ENCODE measurements at places on chromosomes 3 and 15. TPM values are rescaled to one million over a fixed set of nuclear protein-coding genes. Genes with fewer than 3 reads are reported as not detected.

- ATAC-seq: no peak
These were observed 311.4 kb downstream of the PDCD6IP start for GRCh38 chr3:34109846-34110245.

- no peak for ATAC-seq
These were observed 1.8 kb downstream of the MANF start for GRCh38 chr3:51386852-51387229.

DNA sequence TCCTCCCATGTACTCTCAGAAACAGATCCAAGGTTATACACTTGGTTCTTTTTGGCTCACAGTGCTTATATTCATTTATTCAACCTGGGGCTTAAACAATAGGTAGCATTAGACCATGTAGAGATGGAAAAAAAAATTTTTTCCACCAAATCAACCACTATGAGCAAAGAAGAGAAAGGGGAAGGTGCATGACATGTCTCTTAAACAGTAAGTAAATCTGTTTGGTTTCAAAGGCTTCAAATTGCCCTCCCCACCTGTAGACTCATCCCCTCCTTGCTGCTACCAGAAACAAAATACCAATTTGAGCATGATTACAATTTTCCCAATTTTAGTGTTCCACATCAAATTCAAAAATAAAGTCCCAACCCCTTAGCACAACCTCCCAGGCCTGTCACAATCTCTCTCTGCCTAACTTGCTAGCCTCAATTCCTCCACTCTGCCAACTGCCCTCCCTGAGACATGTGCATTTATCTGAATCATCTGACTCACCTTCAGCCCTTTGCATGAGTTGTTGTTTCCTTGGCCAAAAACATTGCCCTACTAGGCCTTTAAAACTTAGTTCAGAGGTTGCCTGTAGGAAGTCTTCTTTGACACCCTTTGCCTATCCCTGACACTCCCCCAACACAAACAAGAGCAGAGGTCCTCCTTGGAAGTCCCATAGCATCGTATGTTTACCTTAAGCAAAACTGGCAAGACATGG lies 30.3 kb upstream of the TSC22D2 start:
- peak; percentile 32 for ATAC-seq

DNA sequence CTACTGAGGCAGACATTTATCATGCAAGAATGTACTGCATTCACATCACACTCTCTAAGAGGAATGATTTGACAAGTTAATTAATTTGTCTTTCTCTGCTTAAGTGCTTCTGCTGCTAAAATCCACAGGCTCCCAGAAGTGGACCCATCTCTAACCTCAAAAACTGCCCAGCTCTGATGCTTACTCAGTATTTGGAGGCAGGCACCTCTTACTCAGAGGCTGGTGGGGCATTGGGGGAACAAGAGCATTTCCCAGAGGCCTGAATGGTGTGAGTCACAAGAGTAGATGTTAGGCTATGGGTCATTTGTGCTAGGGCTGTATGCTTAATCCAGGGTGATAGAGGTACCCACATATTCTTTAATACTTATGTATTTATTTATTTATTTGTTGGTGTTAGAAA lies 34.4 kb upstream of the HCN4 start:
- ATAC-seq: no peak

DNA sequence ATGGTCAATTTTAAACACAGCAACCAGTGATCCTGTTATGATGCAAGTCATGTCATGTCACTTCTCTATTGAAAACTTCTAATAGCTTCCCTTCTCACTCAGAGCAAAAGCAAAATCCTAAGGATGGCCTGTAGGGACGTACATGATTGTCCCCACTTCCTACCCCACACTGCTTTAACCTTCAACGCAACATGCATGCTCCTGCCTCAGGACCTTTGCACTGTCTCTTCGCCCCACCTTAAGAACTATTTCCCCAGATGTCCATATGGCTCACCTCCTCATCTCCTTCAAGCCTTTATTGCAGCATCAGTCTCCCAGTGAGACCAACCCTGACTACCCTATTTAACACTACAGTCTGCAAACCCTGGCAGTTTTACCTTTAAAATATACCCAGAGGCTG lies 214.1 kb upstream of the CHRM5 start:
- no peak for ATAC-seq

RLBP1 gene
- total RNA-seq: not detected

ISLR2 gene
- 130 TPM for total RNA-seq

- ATAC-seq: no peak
These were observed 141.6 kb upstream of the STT3B start for GRCh38 chr3:31391150-31391549.

MAGEL2 gene
- 5.9 TPM for total RNA-seq

FETUB gene
- total RNA-seq: not detected

DNA sequence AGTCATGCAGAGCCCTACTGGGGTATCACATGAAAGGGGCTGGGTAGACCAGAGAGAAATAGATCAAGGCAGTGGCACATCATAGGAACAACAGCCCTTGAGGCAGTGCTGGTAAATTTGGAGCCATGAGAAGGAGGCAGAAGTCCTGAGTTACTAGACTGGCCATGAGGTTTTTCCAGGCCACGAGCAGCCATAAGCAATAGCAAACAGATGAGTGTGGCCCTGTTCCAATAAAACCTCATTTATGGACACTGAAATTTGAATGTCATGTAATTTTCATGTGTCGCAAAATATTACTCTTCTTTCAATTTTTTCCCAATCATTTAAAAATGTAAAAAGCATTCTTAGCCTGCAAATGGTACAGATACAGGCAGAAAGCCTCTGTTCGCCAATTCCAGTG lies 28.1 kb upstream of the LRRN1 start:
- ATAC-seq: no peak

GRCh38 chr15:70463453-70463834 lies 299.9 kb downstream of the UACA start:
- no peak for ATAC-seq

DNA sequence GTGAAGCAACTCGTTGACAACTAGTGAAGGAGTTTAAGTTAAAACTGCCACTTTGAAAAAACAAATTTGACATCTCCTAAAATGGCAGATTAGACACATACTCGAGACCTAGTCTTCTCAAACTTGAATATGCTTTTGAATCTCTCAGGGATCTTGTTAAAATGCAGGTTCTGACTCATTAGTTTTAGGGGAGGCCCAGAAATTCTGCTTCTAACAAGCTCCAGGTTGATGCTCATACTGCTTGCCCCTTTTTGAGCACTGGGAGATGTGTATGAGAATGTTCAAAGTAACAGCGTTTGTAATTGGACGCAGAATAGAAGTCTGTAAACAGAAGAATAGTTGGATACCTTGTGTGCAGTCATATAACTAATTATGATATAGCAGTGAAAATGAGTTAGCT lies 1.6 kb downstream of the C3orf38 start:
- no peak for ATAC-seq

MEGF11 gene
- 13.0 TPM for total RNA-seq

GRCh38 chr15:100919481-100920405 lies 586 bp downstream of the LRRK1 start:
- ATAC-seq: peak; percentile 6

- no peak for ATAC-seq
These were observed 32.8 kb upstream of the ZNF385D start for GRCh38 chr3:21783839-21784238.

GRCh38 chr3:13162549-13163320 lies 89.5 kb upstream of the IQSEC1 start:
- no peak for ATAC-seq

DNA sequence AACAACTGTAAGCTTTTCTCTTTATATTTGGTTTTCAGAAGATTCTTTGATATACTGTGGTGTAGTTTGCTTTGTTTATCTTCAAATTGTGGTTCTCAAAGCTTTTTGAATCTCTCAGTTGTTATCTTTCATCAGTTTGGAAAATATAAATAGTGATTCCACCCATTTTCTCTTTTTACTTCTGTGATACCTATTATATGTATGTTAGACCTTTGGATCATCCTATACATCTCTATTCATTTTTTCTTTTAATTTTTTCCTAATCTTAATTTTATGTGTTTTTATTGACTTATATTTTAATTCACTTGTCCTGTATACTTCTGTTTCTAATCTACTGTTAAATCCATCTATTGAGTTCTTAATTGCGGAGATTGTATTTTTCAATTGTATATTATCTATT lies 160.7 kb upstream of the COL8A1 start:
- no peak for ATAC-seq

DNA sequence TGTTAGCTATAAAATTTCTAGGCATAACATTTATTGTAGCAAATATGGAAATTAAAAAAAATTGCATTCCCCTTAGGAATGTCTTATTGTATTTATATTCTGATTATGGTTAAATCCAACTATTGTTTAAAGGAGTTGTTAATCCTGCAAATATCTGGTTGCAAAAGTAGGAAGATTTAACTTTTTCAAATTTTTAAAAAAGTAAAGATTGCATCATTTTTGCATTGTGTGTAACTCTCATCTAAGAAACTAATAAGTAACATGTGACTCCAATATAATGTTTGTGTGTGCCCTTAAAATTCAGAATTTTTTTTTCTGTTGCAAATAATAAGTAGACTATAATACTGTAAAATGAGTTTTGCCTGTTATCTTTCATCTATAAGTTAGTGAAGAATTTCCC lies 204.1 kb upstream of the DPH6 start:
- ATAC-seq: no peak

DNA sequence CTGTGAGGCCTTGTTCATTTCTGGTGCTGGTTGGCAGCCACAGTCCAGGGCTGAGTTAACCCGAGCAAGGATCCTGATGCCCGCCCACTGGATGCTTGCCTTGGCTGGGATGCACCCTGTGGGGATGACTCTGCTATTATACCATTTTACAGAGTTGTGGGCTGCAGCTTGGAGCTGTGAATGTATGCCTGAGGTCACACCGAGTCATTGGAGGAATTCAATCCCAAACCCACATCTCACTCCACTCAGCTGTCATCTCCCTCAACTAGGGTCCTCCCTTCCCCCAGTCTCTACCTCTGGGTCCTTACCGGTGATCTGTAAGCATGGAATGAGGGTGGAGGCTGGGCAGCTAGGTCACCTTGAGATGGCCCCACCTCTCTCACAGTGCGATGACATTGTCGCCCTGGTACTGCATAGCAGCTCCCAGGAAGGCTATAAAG lies 22.1 kb downstream of the MAPKAPK3 start:
- ATAC-seq: peak; percentile 95

DNA sequence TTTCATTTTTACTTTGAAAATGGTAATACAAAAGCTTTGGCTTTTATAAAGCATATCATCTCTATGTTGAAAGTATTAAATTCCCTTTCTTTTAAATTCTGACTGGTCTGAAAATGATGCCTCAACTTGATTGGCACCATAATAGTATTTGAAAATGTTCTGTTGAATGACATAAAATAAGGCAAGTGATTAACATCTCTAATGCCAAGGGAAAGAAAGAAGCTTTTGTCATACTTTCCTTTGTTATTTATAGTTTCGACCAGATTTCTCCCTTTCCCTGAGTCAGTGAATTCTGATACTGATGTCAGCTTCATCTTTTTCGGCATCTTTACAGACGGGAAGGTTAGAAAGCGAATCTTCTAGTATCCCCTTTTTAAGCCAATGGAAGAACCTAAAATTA lies 3.4 kb upstream of the AP4E1 start:
- ATAC-seq: no peak

GRCh38 chr3:36416599-36416998 lies 36.3 kb downstream of the STAC start:
- ATAC-seq: peak; percentile 56

GRCh38 chr15:49031804-49032203 lies 14.4 kb downstream of the SECISBP2L start:
- no peak for ATAC-seq

CTXN2 gene
- total RNA-seq: 0.63 TPM

RGMA gene
- 154 TPM for total RNA-seq

DNA sequence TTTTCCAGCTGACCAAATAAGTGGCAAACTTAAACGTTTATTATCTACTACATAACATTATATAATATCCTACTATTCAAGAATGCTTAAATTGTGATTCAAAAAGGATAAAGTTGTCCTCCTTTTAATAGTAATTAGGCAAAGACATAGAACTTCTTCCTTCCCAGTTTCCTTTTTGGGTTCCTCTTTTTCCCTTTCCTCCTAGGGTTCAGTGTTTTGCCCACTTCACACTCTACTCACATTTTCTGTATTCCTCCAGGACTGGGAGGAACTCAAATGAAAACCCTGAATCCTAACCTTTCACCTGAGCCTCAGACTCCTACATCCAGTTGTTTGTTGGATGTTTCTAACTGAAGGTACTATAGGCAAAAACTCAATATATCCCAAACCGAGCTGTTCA lies 132.5 kb downstream of the PEAK1 start:
- ATAC-seq: no peak

GRCh38 chr15:70098153-70098460 lies 390 bp upstream of the TLE3 start:
- no peak for ATAC-seq

FSIP1 gene
- total RNA-seq: 1.4 TPM

DNA sequence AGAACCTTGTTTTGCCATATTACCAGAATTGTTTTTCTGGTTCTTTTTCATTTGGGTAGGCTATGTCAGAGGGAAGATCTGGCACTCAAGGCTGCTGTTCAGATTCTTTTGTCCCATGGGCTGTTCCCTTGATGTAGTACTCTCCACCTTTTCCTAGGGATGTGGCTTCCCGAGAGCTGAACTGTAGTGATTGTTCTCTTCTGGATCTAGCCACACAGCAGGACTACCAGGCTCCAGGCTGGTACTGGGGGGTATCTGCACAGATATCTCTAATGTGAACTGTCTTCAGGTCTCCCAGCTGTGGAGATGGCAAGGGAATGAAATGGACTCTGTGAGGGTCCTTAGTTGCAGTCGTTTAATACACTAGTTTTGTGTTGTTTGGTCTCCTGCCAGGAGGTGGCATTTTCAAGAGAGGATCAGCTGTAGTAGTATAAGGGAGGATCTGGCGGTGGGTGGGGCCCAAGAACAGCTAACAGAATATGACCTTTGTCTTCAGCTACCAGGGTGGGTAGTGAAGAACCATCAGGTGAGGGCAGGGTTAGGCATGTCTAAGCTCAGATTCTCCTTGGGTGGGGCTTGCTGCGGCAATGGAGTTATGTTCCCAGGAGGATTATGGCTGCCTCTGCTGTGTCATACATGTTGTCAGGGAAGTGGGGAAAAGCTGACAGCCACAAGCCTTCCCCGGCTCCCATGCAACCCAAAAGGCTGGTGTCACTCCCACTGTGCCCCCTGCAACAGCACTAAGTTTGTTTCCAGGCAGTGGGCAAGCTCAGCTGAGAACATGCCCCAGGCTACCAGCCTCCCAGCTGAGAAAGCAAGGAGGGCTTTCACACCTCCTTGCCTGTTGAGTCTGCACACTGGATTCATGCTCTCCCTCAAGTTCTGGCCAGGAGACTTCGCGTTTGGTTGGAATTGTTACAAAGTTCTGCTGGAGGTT lies 252.5 kb downstream of the ISL2 start:
- no peak for ATAC-seq

DNA sequence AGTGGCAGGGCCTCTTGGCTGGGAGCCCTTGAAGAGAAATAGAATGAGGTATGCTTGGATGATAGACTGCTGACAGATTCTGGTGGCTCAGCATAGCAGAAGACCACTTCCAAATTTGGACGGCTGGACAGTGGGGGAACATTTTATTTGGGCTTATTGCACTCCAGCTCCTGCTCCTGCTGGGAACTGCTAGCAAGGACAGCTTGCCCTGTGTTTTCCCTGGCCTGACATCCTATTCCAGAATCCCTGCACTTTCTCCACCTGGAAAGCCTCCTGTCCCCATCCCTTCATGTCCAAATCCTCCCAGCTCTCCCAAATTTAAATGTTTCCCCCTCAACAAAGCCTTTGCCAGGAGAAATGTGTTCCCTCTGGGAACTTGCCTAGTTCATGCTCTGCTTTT lies 9.8 kb upstream of the COLQ start:
- ATAC-seq: no peak
